Glutamatergic neuron (in vitro differentiated cells): ENCODE measurements at places on chromosomes 2 and 18.
A peak's percentile ranks its signal among the peaks of the same experiment; 100 is the strongest.

DNA sequence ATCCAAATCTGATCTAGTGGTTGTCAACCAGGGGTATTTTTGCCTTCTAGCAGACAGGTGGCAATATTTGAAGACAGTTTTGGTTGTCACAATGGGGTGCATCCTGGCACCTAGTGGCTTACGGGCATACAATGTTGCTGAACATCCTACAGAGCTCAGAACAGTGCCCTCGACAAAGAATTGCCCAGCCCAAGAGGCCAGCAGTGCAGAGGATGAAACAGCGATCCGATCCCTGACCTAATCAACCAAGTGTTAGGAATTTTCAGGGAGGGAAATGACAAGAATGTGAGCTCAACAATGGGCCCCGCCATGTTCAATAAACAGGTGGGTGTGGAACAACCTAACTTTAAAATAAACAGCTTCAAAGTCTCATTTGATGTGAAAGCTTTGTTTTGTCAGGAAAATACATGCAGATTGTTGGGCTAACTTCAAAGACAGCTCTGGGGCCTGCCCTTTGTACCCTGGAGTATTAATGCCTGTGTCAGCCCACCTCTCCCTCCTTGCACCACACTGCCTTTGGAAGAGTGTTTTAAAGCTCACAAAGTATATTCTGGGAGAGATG is 22.5 kb upstream of the SCYGR5 start:
- no peak for DNase-seq

DNA sequence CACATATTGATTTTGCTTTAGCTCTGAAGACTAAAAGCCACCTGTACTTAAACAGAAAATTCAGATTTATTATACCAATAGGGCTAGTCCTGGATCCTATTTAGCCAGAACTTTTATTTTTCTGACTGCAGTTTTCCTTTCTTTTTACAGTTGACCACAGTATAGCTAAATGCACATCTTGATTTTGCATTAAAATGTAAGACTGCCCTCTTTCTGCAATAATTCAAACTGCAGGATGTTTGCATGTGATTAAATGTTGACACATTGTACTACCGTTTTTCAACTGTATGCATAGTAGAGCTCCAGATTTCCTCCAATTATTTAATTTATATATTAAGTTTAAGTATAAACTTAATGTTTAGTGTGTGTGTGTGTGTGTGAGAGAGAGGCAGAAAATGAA is 1262.9 kb downstream of the SUCLG1 start:
- no peak for DNase-seq

- no peak for DNase-seq
Measured at GRCh38 chr2:5950736-5951135, 258.6 kb downstream of the SOX11 start.

GRCh38 chr2:14619441-14619840 is 13.1 kb upstream of the LRATD1 start:
- DNase-seq: no peak

- no peak for DNase-seq
Measured at GRCh38 chr2:33570681-33571080, 28.4 kb downstream of the FAM98A start.

GRCh38 chr2:6932828-6933227 is 15.6 kb downstream of the RNF144A start:
- DNase-seq: no peak

DNA sequence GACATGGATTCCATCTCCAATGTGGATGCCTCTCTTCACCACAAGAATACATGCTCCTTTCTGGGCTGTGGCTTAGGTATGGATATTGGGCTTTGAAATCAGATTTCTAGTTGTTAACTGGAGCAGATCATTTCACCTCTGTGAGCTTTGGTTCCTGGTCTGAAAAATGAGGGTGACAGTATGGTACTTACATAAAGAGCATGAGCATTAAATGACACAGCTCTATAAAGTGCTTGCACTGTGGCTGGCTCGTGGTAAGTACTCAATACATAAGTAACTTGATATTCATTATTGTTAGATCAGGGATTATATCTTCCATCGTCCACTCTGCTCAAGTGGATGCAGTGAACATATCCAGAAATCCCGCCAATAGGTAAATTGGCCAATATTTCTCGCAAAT is 33.4 kb downstream of the ARHGAP25 start:
- DNase-seq: no peak

DNA sequence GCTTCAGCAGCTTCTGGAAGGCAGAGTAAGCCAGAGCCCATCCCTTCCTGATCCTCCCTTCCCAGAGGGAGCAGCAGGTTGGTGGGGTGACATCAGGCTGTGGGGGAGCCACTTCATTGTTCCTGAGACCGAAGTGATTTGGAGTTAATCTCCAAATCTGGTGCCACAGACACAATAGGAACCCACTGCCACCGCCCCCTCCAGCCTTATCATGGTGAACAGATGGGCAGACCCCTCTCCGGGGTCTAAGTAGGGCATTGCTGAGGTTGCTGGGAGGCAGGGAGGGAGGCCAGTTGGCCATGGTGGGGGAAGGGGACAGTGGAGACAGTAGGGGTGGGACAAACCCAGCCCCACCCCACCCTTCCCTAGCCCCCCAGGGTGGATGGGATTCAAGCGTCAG is 25.6 kb upstream of the SLC35F6 start:
- DNase-seq: no peak

DNA sequence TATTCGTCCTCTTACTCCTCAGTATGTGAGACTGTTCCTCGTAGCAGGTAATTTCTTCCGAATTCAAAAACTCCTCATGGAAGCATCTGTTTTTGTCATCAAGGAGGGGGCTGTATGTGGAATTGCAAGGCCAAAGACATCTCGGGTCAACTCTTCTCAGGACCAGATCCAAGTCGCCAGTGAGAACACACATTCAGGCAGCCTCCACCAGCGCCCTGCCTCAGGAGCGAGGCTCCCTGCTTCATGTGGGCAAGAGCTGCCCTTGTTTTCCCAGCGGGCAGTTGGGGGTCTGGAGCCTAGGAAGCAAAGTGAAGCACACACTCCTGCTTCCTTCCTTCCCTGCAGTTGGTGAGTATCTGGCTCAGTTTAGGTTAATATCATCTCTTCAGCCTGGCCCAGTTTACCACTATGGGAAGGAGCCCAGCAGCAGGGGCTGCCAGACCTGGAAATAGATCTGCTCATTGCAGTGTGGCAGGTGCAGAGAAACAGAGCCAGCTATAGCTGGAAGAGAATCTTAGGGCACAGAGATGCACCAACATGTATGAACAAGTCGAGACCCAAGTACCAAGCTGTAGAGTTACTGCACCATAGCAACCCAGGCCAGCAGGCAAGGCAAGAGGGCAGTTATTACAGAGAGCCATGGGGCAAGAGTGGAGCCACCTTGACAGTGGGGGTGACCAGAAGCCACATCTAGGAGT is 25.3 kb downstream of the TMEM127 start:
- no peak for DNase-seq

DNA sequence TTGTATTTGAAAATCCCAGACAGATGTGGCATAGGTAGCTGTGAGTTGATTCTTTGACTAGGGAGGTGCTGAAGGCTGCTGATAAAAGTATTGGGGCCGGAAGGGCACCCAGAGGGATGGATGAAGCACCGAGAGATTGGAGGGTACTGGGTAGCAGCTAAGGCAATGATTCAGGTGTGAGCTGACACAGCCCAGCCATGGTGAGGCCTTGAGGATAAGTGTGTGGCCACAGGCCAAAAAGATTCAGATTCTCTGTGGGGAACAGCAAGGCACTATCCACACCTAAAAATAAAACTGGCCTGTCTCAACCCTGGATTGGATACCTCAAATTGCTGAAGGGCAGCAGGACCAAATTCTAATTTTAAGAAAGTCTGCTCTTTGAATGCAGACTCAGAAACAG is 35.2 kb downstream of the RDH14 start:
- no peak for DNase-seq

GRCh38 chr2:206218156-206218555 is 56.3 kb upstream of the ZDBF2 start:
- no peak for DNase-seq

GRCh38 chr18:73235491-73235890 is 367.7 kb upstream of the NETO1 start:
- no peak for DNase-seq

GRCh38 chr2:152240559-152241231 is 65.1 kb upstream of the STAM2 start:
- no peak for DNase-seq

DNA sequence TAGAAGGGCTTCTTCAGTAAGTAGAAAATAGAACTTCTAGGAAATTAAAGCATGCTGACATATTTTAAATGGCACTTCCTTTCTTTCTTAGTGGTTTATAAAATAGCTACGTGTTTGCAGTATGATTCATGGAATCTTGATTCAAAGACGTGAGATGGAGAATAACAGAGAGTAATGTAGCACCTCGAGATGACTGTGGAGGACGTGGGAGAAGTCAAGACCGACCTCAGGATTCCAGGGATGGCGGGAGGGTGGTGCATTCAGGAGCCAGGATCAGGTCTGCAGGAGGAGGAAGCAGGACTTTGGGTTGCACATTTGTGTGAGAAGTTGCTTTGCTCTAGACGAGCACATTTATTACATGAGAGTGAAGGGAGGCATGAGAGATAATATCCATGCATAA is 56.0 kb downstream of the DCDC2C start:
- no peak for DNase-seq

DNA sequence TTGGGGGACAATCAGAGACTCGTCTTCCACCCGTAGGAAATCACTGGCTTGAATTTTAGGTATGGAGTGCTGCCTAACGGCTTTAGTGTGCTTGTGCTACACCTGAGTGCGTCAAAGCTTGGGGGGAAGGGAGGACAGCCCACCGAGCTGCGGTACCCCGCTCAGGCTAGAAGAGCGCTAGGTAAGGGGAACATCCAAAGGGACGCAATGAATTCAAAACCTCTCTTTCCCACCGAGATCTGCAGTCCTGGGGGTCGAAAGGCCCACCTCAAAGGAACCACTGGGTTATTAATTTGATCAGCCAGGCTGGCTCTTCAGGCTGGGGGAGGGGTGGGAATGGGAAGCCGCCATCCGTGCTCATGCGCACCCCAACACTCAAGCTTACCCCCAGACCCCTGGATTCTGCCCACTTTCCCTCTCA is 2.7 kb downstream of the EPHA4 start:
- DNase-seq: no peak

DNA sequence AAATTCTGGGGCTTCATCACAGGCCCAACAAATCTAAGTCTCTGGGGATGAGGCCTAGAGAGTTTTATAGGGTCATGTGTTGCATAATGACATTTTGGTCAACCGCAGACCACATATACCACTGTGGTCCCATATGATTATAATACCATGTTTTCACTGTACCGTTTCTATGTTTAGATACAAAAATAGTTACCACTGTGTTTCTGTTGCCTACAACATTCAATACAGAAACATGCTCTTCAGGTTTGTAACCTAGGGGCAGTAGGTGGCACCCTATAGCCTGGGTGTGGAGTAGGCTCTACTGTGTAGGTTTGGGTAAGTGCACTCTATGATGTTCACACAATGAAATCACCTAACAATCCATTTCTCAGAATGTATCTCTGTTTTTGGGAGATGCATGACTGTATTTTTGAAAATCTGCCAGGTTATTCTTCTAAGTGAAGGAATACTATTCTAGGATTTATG is 485.2 kb downstream of the PTPRM start:
- no peak for DNase-seq

GRCh38 chr2:37100054-37100453 is 15.7 kb downstream of the GPATCH11 start:
- DNase-seq: no peak

DNA sequence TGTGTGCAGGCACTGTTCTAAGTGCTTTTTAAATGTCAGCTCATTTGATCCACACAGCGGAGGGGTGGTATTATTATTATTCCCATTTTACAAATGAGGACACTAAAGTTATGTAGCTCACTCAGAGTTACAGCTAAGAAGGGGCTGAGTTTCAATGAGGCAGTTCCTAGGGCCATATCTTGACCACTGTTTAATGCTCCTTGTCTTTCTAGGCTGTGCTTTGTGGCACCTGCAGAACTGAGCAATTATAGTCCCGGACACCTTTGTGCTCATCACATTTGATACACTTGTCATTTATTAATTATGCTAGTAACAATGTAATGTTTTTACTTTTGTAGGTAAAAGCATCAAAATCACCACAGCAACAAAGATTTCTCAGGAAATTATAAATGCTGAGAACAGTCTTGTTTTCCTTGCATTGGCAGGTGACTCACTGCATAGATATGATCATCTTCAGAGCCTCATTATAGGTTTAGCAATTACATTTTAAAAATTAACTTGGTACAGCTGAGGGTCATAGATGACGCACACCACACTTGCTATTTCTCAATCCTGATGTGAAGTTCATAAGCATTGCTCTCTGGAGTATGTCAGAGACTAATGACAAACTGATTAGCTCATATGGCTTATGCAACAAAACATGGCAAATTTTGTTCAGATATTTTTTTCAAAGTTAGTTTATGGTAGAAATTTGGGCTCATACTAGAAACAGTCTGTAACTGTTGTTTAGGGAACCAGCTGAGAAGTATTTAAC is 366.8 kb downstream of the TGIF1 start:
- DNase-seq: no peak

GRCh38 chr18:58117786-58118403 is 73.9 kb downstream of the NEDD4L start:
- DNase-seq: no peak

DNA sequence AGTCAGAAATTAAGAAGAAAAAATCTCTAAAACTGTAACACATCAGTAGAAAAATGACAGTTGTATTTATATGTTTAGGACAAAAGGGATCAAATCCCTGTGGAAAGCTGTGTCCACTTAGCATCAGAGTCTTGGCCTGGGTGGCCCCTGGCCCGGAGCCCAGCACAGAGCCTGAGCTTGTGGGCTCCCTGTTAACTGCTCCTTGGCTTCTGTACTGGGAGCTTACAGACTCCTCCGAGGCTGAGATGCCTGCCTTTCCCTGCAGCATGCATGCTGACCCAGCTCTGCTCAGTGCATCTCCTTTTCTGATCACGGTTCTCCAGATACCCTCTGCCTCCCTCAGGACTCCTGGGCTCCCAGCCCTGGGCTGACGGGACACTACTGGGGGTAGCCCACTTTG is 98.1 kb downstream of the DCDC2C start:
- no peak for DNase-seq

DNA sequence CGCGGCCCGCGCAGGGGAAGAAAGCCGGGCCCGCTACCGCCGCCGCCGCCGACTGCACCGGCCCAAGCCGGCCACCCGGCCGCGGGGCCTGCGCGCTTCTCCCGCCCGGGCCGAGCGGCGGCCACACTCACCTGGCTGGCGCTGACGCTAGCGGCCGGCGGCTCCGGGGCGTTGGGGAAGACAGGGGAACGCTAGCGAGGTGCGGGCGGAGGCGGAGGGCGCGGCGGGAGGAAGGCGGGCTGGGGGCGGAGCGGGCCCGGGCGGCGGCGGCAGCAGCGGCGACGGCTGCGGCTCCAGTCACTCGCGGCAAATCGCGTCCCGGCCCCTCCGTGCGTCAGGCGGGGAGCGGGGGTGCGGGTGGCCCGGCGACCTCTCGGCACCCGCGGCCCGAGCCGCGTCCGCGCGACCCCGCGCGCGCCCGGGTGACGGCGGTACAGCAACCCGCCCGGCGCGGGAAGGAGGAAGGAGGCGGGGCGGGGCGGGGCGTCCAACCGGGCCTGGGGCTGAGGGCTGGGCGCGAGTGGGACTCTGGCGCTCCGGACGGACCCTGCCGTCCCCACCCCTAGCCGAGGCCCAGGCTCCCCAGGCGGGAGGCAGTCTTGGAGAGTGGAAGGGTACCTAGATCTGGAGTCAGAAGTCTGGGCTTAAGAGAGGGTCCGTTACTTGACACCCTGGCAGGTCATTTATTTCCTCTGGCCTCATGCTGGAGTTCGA is at the start of gene SESTD1:
TSS of gene SESTD1 (minus strand) at position 465 of the 714 bp plus-strand sequence. CDS start 72,991 bp downstream, outside the sequence.
- DNase-seq: peak; percentile 86
